ENCODE measurements at places on chromosomes 7 and 10. TPM values are rescaled to one million over a fixed set of nuclear protein-coding genes. Genes with fewer than 3 reads are reported as not detected.

Gene MLXIPL
- total RNA-seq: 1.4 TPM

Gene SFTPA2
- total RNA-seq: not detected

Gene MOGAT3
- not detected for total RNA-seq

Gene BAIAP2L1
- total RNA-seq: 45.8 TPM

Gene ANKRD30A
- total RNA-seq: 0.39 TPM

Gene FAM13C
- 0.08 TPM for total RNA-seq

Gene GPR146
- total RNA-seq: 1.7 TPM

Gene ZNF467
- total RNA-seq: 1.1 TPM

Gene SLC39A12
- total RNA-seq: not detected

Gene GIMAP6
- not detected for total RNA-seq

Gene KCNH2
- total RNA-seq: 2.0 TPM

Gene NIPSNAP2
- 45.7 TPM for total RNA-seq

Gene TNKS2
- total RNA-seq: 15.6 TPM

Gene UCN3
- not detected for total RNA-seq

Gene PLEKHA1
- 21.4 TPM for total RNA-seq

Gene NUTM2A
- total RNA-seq: 0.08 TPM

Data from A549 treated with Mapracorat at 1 μM for 4 hours (cell line).